ENCODE measurements at places on chromosomes 2 and 18.

- peak; percentile 4 for DNase-seq
Observed at GRCh38 chr18:61892683-61893308, at the start of gene RNF152. Gene RNF152, minus strand, starts transcription at chr18:61893007. Its CDS starts 76,544 bp downstream, at chr18:61816463.

GRCh38 chr18:13328213-13328612 is 109.7 kb downstream of the LDLRAD4 start:
- no peak for DNase-seq

DNA sequence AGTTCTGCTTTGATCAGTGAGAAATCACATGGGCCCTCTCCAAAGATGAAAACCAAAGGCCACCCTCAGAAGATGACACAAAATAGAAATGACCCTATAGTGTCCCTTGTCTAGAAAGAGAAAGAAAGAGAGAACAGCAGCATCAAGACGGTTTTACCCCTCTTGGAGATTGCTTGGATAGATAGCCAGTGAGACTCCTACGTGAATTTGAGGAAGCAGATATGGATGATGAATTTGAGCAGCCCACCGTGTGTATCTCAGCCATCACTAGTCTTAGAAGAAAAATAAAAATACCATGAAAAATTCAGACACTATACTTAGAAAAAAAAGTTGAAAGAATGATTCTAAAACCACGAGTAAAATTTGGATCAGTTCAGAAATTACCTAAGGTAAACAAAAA is 329.1 kb upstream of the CNTNAP5 start:
- no peak for DNase-seq

- DNase-seq, result no peak
Observed at GRCh38 chr18:63844254-63844653, 43.3 kb upstream of the SERPINB2 start.

- no peak for DNase-seq
Observed at GRCh38 chr18:26479681-26480079, 68.7 kb downstream of the KCTD1 start.

DNA sequence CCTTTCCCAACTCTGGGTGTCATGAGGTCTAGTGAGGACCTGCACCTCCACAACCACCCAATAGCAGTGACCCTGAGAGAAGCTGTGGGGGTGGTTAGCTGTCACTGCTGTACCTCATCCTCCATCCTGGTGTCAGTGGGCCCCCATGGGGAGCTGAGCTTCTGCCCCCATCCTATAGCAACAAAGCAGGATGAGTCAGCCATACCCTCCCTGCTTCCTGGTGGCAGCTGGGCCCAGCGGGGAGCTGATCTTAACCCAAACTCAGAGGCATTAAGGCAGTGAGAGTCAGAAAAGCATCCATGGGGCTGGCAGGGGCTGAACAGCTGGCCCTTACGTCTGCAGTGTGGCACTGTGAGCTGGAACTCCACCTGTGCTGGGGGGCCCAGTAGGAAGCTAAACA is 247.8 kb upstream of the HDAC4 start:
- no peak for DNase-seq

- no peak for DNase-seq
Observed at GRCh38 chr2:145235312-145235711, 715.4 kb upstream of the ZEB2 start.

GRCh38 chr2:24919037-24919505 is 966 bp downstream of the ADCY3 start:
- DNase-seq, result peak; percentile 66

- no peak for DNase-seq
Observed at GRCh38 chr2:233544200-233544610, 22.4 kb downstream of the USP40 start.

GRCh38 chr2:156490466-156490840 is 54.3 kb downstream of the GPD2 start:
- no peak for DNase-seq

DNA sequence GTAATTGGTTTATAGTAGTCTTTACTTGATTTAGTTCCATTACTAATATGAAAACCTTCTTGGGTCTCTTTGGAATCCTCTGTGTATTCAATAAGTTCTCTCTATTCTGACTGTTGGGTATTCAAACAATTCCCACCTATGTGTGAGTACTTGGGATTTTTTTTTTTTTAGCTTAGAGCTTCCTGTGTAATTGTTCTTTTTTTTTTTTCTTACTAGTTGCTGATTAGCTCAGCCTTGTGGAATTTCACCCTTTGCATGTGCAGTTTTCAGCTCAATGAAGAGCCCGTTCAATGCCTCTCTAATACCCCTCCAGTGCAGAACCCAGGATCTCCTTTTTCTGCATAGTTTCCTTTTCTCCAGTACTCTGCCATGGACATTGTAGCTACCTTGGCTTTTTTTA is 339.1 kb upstream of the GALNT5 start:
- no peak for DNase-seq

- DNase-seq, result no peak
Observed at GRCh38 chr2:111032721-111033429, 87.8 kb upstream of the BCL2L11 start.

GRCh38 chr2:238415036-238415764 is 11.5 kb upstream of the ASB1 start:
- no peak for DNase-seq

- no peak for DNase-seq
Observed at GRCh38 chr2:24725956-24726355, 67.2 kb downstream of the PTRHD1 start.

DNA sequence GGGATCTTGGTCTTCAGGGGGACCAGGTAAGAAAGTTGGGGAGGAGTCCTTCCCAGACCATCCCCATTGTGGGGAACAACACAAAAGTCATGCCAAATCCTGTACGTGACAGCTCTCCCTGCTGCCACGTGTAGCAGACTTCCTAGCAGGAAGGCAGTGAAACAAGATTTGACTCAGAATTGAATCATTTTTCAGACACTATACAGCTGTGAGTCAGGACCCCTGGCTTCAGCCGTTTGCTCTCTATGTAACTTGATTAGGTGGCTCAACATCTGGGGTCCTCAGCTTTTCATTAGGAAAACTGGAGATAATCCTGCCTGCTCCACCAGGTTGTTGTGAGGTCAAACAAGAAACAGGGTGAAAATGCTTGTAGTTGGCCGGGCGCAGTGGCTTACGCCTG is 32.9 kb upstream of the PDCL3 start:
- DNase-seq, result no peak

DNA sequence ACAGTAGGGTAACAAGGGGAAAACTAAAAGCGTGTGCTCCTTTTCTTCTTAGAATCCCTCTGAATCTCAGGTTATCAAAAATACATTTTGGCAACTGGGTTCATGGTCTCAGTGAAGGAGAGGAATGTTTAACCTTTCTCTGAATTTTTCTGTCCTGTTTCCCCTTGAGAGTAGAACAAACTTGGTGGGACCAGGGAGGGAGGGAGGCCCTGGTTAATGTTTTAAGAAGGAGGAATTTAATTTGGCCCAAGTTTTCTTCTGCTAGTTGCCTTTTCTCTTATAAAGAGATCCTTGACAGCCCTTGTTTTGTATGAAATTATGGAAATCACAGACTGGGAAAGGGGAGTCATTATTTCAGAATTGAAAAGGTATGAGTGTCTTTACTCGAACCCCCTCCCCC is 12.2 kb upstream of the POU3F3 start:
- DNase-seq, result no peak

- DNase-seq, result no peak
Observed at GRCh38 chr2:46780801-46781445, 134.7 kb downstream of the MCFD2 start.

GRCh38 chr18:75132931-75133525 is 75.9 kb downstream of the PTGR3 start:
- no peak for DNase-seq

DNA sequence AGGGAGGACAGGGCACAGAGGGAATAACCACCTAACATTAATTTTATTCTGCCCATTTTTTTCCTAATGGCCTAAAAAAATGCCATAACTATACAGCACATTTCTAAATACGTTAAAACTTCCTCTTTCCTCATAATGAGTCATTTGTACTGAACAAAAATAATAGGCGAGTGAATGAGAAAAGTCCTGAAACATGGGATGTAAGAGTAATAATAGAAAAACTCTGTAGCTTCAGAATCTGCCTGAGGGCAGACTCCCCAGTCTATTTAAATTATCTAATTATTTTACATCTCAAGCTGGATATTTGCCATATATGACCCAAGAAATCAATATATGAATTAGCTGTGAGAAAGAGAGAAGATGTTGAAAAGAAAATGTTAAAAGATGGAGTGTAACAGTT is 285.1 kb downstream of the TMX3 start:
- DNase-seq, result no peak

- DNase-seq, result peak; percentile 31
Observed at GRCh38 chr2:113848758-113849415, 41.0 kb upstream of the ACTR3 start.

- DNase-seq, result no peak
Observed at GRCh38 chr2:155747531-155747930, 585.0 kb downstream of the NR4A2 start.

DNA sequence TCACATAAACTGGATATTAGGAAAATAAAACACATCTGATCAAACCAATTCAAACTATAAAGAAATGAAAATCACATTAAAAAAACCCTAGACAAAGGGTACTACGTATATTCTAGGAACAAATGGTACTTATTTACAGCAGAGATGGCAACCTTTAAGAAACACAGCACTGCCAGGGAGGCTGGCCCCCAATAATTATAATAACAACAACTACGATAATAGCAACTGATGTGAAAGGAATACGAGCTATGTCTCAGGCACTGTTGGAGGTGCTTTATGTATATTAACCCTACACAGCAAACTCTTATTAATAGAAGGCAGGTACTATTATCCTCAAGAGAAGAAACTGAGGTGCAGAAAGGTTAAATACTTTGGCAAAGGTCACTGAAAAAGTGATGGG is 193.9 kb downstream of the NBAS start:
- no peak for DNase-seq

GRCh38 chr2:204354442-204354856 is 190.8 kb upstream of the PARD3B start:
- no peak for DNase-seq

- no peak for DNase-seq
Observed at GRCh38 chr2:126874961-126875360, 23.7 kb upstream of the TEX51 start.

DNA sequence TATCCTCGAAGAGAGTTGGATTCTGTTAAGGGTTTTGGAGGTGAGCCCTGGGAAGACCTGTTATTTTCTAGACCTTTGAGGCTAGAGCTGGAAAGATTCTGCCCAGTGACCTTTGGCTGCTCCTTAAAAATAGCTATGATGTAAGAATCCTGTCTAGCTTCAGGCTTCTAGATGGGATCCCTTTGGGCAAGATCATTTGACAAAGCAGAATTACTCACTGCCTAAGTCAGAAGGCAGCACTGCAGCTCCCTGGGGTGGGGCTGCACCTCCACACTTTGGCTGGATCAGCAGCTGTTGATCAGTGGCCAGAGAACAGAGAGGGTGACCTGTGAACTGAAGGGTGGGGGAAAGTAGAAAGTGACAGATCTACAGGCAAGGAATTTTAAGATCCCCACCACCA is 103.8 kb downstream of the ASAP2 start:
- DNase-seq, result no peak

DNA sequence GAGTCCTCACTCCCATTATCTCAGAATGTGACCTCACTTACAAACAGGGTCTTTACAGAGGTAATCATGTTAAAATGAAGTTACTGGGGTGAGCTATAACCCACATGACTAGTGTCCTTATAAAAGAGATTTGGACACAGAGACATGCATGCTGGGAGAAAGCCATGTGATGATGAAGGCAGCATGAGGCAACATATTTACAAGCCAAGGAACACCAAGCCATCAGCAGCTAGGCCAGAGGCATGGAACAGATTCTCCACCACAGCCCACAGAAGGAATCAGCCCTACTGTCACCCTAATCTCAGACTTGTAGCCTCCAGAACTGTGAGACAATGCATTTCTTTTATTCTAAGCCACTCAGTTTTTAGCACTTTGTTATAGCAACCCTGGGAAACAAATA is 171.9 kb downstream of the EN1 start:
- DNase-seq, result no peak

DNA sequence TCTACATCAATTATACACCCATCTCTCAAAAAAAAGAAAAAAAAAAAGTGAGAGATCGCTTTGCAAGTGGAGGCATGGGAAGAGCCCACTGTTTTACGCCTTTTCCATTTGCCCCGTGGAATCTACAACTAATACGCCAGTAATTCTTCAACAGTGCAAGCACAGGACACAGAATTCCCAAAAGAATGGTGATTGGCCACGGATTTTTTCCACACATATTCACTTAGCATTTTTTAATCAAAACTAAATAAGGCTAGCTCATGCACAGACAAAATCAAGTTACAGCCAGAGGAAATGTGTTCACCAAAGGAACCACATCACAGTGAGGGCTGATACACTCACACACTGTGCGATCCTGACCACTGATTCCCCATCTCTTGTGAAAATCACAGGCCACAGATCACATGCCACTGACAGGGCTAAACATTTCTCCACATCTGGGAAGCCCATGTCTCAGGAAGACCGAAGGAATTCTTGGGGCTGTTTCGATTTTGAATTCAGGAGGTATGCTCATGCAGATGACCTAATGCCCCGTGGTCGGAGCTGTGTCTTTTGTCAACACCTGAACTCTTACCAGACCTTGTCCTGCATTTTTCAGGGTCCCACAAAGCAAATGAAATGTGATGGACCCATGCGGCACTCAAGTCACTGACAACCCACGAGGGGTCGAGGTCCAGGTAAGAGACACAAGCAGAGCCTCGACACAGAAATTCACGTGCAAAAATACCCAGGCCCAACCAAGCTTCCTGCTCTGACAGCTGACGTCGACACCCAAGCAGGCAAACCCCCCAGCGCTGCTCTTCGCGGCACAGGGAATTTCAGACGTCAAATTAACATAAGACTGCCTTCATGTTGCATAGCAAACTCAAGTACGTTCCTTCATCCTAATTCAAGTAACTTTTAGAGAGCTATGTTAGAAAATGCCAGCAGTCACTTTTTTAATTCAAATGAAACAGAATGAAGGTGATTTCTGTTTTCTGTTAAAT is 69.6 kb downstream of the ZNF516 start:
- DNase-seq, result no peak

DNA sequence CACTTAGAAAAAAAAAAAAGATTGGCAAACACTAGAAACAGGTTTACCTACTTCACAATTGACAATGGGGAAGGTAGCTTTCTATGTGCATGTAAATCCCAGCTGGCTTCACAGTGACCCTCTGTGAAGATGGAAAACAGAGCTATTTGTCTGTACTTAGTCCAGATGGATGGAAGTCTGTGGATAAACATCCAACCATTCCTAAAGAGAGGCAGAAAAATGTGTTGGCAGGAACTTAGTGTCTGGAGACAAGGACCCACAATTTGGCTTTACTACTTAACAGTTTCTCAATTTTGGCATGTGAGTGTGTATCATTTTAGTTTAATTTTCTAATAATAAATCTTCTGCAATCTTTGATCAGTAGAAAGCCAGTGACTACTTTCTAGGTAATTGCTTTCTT is 154.4 kb downstream of the RAD51AP2 start:
- no peak for DNase-seq

DNA sequence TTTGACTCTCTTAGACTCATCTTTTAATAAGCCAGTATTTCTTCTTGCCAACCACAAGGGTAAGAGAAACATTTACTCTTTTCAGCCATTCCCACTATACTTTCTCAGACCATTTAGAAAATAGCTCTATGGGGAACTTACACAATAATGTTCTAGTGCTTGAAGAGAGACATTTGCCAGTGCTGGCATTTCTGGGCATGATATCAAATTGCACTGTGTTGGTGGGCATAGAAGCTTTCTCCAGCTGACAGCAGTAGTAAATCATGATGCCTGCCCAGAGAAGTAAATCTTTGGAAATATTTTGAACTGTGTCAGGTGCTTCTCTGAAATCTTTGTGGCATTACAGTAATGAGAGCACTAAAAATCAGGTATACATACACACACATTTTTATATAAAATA is 346.6 kb downstream of the CBLN2 start:
- no peak for DNase-seq

GRCh38 chr2:216546641-216547403 is 48.2 kb downstream of the RPL37A start:
- no peak for DNase-seq

All from stimulated activated CD8-positive, alpha-beta memory T cell treated with anti-CD3 and anti-CD28 coated beads, Interleukin-15, amount 100 ng/mL, for 48 hours (primary cell).